Activated T-helper 1 cell treated with Interleukin-2 at 50 U/mL for 16 hours (primary cell): ENCODE measurements at places on chromosomes 6 and 20.

GRCh38 chr20:36364506-36364905 lies 58.4 kb downstream of the DLGAP4 start:
- DNase-seq, result no peak

GRCh38 chr20:63900413-63900812 lies 5.5 kb downstream of the DNAJC5 start:
- DNase-seq, result no peak

- no peak for DNase-seq
These were observed 28.3 kb downstream of the RSPO4 start for GRCh38 chr20:973785-974194.

DNA sequence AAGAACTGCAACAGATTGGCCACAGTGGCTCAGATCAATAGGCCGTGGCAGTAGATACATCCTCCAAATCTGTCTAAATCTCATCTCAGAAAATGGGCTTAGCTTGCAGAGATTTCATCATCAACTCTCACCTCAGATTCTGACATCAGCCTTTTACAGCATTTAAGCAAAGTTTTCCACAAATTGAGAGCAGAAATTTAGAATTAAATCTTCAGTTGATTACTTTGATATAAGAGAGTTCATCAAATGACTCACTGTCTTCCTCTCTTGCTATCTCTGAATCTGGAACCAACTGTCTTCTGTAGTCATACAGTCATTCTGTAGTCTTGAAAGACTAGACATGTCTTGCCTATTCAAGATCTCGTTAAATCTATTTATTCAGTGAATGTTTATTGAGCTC lies 45.2 kb upstream of the CTAGE9 start:
- DNase-seq, result no peak

GRCh38 chr20:15597306-15597705 lies 975.9 kb downstream of the KIF16B start:
- DNase-seq, result no peak

- no peak for DNase-seq
These were observed 574 bp downstream of the RPS12 start for GRCh38 chr6:132814716-132815570.

DNA sequence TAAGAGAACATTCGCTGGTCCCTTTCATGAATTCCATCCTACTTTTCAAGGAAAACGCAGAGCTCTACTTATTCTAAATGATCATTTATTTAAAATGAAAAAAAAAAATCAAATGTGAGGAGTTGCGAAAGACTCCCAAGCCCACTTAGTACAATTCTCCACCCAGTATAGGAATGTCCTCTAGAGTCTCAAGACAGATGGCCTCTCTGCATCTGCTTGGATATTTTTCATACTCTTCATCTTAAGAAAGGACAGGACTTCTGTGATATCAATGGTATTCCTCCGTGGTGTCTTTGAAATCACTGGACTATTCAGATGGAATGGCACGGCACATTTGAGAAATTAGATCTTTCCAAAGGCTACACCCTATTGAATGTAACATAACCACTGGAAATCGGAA lies 107.1 kb downstream of the PTPRK start:
- no peak for DNase-seq

GRCh38 chr6:31386099-31386498 lies 17.3 kb upstream of the MICA start:
- no peak for DNase-seq

DNA sequence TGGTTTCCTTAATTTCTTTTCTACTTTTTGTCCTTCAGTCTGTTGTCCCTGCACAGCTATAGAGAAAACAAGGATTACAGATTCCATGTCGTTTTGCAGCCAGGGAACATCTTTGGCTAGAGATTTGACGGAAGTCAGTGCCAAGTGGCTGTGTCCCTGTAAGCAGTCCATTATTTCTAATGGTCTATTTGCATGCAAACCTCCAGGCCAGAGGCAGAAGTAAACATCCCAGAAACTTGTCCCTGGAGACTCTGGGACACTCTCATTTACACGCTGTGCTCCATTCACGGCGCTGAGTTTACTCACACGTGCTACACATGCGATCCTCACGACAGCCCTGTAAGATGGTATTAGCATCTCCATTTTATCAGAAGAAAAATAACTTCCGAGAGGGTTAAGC lies 355.5 kb downstream of the PRKN start:
- DNase-seq, result no peak

- no peak for DNase-seq
These were observed 34.4 kb downstream of the DST start for GRCh38 chr6:56608332-56608731.

DNA sequence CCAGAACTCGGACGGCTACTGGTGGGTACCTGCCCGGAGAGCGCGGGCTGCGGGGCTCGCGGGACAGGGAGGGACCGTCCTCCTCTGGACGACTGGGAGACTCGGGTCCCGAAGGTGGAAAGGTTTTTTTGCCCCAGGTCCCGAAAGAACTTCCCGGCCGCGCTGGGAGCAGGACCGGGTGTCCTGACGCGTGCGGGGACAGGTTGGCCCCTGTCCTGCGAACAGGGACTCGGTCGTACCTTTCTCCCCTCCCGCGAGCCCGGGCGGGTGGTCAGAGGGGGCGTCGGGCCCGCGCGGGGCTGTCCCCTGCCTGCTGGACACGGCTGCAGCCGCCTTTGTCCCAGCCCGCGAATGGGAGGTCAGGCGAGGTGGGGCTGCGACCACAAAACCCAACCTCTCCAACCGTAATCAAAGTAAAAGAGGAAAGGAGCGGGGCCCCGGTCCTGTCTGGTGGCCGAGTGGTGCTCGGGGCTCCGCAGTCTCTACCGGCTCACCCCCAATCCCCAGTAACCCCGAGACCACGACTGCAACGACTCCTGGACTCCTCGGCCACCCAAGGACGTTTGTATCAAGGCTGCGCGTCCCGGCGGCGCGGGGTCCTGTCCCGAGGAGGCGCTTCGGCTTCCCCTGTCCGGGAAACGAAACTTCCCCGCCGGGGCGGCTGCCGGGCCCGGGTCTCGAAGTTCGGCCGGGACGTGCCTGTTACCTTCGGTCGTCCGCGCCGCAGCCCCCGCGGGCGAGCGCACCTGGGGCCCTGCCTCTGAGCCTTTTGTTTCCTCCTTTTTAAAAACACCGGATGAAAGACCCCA lies 798 bp downstream of the DSP start:
- no peak for DNase-seq

GRCh38 chr6:31945507-31946369 lies at the start of gene CFB:
Gene CFB, plus strand, starts transcription at chr6:31946095. Its CDS starts 127 bp downstream, at chr6:31946222.
- DNase-seq, result no peak

GRCh38 chr6:141996823-141997222 lies 135.9 kb upstream of the GJE1 start:
- DNase-seq, result no peak

DNA sequence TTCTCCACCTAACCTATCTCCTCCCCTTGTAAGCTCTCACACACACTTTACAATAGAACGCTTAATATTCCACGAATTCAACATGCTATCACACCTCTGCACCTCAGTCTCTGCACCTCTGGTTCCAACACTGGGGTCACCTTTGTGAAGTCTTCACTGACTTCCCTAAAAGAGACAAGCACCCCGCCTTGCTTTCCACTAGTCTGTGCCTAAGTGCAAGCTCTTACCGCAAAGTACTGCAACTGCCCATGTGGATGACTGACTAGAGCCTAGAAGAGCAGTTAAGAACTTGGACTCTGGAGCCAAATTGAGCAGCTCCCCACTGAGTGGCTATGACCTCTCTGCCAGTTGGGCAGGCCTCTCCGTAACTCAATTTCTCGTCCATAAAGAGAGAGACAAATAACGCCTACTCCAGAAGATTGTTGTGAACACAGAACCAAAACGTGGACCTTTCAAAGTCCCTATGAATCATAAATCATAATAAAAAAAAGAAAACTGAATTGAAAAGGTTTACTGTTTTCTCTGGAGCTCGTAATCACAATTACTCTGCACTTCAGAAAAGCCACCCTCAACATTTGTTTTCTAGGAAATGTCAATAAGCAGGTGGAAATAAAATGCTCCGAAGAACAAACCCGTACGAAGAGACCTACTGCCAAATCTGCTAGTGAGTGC lies 1.2 kb downstream of the IFNGR1 start:
- DNase-seq, result no peak

DNA sequence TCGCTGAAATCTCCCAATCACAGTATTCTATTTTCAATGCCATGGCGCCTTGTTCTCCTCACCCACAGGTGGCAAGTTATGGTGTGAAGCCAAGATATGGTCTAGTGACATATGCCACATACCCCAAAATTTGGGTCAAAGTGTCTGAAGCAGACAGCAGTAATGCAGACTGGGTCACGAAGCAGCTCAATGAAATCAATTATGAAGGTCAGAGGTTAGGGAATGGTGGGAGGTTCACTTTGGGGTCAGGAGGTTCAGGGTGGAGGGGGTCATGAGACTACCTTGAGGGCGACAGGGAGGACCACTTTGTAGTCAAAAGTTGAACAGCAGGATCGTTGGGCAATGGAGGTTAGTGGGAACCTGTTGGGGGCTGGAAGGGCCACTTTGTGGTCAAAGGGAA lies 2.4 kb downstream of the CFB start:
- no peak for DNase-seq

DNA sequence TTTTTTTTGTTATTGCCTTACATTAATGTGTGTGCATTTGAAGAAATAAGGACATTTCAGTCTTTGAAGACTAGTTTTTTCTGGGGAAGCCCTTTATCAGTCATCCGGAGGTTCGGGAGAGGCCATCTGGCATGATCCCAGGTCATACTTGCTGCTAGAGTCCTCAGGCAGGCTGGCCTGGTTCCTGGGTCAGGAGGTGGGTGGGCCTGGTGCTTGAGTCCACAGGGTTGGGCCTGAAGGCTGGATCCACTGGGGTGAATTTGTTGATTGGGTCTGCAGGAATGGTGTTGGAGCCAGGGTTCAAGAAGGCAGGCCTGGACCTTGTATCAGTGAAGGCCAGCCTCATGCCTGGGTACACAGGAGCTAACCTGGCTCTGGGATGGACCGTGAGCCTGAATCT lies 15.8 kb upstream of the WFDC9 start:
- no peak for DNase-seq

GRCh38 chr20:2279253-2279779 lies 16.5 kb upstream of the TGM3 start:
- DNase-seq, result no peak

GRCh38 chr20:1625083-1625690 lies 5.4 kb upstream of the SIRPB1 start:
- no peak for DNase-seq

GRCh38 chr6:136079701-136080565 lies 170.2 kb downstream of the MTFR2 start:
- no peak for DNase-seq

GRCh38 chr20:3765171-3765882 lies 2.2 kb downstream of the ADISSP start:
- DNase-seq, result no peak

DNA sequence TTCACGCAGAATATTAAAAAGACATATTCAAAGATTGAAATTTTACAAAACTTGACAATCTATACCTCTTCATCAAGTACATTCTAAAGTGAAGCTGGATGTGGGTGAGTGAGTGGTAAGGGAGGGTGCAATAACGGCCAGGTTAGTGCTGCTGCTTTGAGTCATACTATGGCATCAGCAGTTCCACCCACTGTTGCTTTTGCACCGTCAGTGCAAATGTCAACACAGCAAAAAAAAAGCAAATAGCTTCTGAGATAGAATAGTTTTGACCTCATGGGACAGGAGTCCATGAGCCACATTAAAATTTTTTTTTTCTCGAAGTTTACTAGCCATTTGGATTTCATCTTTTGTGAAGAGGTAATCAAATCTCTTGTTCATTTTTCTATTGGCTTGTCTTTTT lies 31.8 kb downstream of the PSMF1 start:
- no peak for DNase-seq

- DNase-seq, result no peak
These were observed 20.4 kb upstream of the MCM3 start for GRCh38 chr6:52304983-52305390.

DNA sequence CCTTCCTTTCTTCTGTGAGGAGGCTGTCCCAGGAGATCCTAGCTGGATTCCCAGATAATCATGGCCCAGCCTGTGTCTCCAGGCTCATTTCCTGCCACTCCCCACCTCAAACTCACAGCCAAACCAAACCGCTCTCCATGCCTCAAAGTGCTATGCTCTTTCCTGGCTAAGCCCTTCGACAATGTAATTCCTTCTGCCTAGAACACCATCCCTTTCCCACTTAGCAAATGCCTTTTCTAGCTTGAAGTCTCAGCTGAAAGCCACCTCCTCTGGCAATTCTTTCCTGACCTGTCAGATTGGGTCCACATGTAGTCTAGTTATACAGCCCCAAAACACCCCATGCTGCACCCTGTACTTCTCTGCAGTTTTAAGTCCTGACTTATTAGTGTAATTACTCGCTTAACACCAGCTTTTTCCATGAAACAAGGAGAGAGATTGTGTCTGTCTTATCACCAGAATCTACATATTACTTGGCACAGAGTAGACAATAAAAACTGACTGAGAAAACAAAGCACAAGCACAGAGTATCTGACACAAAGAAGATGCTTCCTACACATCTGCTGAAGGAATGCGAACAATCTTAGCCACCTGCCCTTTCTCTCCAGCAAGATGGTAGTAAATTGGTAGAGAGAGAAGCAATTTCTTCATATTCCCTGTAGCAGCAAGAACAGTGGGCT lies 5.4 kb downstream of the TRIM26 start:
- no peak for DNase-seq

DNA sequence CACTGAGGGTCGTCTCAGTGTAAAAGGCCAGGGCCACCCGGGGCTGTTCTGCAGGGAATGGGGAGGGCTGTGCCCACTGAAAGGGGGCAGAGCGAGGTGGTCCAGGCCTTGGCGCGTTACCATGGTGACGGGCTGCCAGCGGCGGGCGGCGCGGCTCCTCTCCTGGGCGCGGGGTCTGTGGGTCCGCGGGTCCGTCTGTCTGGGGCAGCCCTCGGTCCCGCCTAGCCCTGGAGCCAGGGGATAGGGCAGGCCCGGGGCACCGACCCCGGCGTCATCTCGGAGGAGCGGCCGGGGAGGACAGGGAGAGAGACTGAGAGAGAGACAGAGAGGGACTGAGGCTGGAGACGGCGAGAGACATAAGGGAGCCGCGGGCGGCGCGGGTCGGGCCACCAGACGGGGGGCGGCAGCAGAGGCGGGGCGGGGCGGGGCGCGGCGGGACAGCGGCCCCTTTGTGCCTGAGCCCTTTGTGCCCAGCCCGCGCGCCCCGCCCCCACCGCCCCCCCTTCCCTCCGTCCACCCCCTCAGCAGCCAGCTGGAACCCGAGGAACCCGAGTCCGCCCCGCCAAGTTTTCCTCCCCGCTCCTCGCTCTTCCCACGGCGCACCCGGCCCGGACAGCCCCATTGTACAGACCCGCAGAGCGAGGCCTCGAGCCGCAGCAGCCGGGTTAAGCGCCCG lies at the start of gene KIAA1755:
Gene KIAA1755 (minus strand): TSS at position 358 of the 676 bp plus-strand sequence. CDS start 235 bp downstream, at position 123.
- DNase-seq, result no peak

DNA sequence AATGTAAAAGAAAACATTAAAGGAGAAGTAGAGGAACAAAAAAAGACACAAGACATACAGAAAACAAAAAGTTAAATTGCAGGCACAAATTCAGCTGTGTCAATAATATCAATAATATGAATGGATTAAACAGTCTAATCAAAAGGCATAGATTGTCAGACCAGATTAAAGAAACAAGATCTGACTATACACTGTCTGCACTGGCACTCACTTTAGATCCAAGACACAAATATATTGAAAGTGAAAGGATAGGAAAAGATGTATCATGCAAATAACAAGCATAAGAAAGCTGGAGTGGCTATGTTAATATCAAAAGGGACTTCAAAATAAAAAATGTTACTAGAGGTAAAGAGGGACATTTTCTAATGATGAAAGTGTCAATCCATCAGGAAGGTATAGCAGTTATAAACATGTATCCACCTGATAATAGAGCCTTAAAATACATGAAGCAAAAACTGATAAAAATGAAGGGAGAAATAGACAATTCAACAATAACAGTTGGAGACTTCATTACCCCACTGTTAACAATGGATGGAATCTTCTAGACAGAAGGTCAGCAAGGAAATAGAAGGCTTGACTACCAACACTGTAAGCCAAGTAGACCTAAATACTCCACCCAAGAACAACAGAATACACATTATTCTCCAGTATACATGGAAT lies 89.7 kb downstream of the HIVEP1 start:
- DNase-seq, result no peak
